ENCODE measurements at places on chromosomes 2 and 18.

DNA sequence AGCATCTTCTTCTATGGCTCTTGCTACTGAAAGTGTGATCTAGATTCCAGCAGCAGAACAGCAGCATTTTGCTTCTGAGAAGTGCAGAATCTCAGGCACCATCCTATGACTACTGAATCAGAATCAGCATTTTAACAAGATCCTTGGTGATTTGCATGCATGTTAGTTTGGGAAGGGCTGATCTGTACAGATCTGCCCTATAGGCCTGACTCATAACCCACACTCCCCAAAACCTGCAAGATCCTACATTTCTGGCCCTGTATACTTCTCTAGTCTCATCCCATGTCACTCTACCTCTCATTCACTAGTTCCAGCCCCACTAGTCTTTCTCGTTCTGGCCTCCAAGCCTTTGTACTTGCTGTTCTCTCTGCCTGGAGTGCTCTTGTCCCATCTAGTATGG is 15.7 kb upstream of the DARS1 start:
- DNase-seq: no peak

GRCh38 chr18:71798986-71799673 is 745.0 kb downstream of the CBLN2 start:
- no peak for DNase-seq

DNA sequence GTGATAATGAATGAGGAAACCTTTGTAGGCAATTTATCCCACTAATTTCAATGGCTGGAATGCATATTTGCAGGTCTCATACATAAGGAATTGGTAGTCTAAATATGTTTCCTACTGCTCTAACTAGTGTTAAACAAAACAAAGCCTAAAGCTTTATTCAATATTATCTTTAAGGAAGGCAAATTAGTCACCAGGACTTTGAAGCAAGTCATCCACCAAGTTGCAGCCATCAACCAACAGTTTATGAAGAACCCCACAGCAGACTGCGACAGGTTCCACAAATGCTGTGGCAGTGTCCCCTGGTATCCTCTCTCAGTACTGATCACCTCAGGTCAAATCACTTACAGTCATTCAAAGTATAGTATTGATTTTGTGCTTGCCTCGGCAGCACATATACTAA is 181.5 kb upstream of the ZFP36L2 start:
- DNase-seq: no peak

- DNase-seq: no peak
Observed at GRCh38 chr18:3048121-3048520, 35.2 kb upstream of the LPIN2 start.
